ENCODE measurements at places on chromosomes 7 and 10.

- H3K27ac ChIP-seq, result no peak overlapping the region
- no peak for DNase-seq
- H3K27me3 ChIP-seq, result peaks cover 48% of the 10 kb centered on the region
- no peak overlapping the region for H3K4me3 ChIP-seq
- H3K36me3 ChIP-seq, result no peaks in the 10 kb centered on the region
- peaks cover 4% of the 10 kb centered on the region for H3K4me1 ChIP-seq
Measured at GRCh38 chr7:73647725-73648592, 19.7 kb upstream of the VPS37D start.

DNA sequence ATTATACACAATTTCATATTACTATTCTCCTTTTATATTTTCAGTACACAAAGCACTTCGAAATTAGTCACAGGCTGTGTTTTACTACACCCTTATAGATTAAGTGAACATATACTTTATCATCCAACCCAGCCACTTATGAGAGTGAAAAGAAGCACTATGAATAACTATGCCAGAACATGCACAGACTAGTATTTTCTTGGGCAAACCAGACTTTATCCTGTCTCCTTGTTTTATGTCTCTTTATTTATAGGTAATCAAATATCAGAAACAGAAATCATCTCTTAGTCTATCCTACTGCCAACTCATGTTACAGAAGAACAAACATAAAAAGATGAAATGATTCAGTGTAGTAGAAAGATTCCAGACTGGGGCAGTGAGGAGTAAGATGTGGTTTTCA is 171.8 kb downstream of the GRM3 start:
- H3K4me1 ChIP-seq, result no peaks in the 10 kb centered on the region
- DNase-seq, result no peak
- H3K4me3 ChIP-seq, result no peak overlapping the region
- no peaks in the 10 kb centered on the region for H3K36me3 ChIP-seq

GRCh38 chr7:43879477-43879876 is 10.2 kb upstream of the MRPS24 start:
- H3K27ac ChIP-seq, result peak overlapping the region; percentile 58
- H3K4me1 ChIP-seq, result peaks cover 30% of the 10 kb centered on the region
- H3K4me3 ChIP-seq, result no peak overlapping the region
- H3K36me3 ChIP-seq, result no peaks in the 10 kb centered on the region
- H3K27me3 ChIP-seq, result no peaks in the 10 kb centered on the region

DNA sequence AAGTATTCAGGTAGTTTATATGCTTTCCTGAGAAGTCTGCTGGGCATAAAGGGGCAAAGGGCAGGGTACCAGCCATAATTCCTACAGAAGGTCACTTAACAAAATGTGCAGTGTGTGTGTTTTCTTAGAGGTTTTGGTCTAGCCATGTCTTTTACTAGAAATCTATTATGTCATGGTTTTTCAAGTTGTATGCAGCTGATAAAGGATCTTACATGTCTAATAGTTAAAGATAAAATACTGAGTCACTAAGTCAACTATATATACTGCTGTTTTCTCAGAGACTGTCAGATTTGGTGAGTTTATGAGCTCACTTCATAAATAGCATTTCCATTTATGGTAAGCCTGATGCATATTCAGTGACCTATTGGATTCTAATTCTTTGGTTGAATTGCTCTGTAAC is 7.7 kb downstream of the CASP2 start:
- no peaks in the 10 kb centered on the region for H3K27me3 ChIP-seq
- H3K4me1 ChIP-seq, result peaks cover 40% of the 10 kb centered on the region
- peak overlapping the region; percentile 74 for H3K27ac ChIP-seq
- peaks cover 33% of the 10 kb centered on the region for H3K36me3 ChIP-seq
- H3K4me3 ChIP-seq, result no peak overlapping the region

- H3K36me3 ChIP-seq, result no peaks in the 10 kb centered on the region
- no peaks in the 10 kb centered on the region for H3K27me3 ChIP-seq
- H3K4me3 ChIP-seq, result no peak overlapping the region
- H3K4me1 ChIP-seq, result no peaks in the 10 kb centered on the region
- DNase-seq, result no peak
Measured at GRCh38 chr7:8822595-8822994, 389.2 kb downstream of the NXPH1 start.

All from endothelial cell of umbilical vein (primary cell).